ENCODE measurements at places on chromosomes 1 and 21.

- DNase-seq: no peak
Observed at GRCh38 chr1:107871259-107871658, 93.7 kb downstream of the VAV3 start.

DNA sequence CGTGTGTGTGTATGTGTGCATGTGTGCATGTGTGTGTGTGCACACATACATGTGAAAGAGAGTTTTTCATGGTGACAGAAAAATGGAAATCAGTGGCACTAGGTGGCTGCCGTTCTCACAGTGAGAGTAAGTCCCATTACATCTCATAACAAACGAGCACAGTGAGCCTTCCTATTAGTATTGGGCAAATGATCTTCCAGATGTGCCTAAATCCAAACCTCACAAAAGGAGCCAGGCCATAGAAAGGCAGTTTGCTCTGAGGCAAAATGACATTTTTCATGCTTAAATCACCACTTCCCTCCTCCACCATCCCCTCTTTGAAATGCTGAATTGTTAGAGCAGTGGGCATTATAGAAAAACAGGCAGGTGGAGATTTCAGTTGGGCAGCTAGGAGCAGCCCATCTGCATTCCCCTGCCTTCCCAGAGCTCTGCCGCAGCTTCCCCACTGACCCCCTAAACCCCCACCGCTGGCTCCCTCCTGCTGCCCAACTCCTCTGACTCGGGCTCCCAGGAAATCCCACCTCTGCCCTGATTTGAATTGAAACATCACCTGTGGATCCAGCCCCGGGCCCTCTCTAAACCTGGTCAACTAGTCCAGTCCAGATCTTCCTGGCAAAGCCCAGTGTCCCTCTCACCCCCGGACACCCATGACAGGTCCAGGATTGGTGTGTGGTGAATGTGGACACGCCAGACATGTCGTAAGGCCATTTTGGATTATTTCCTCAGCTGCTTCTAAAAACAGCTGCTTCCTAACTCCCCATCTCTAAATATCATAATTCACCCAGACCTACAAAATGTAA is 190.5 kb downstream of the SEC16B start:
- DNase-seq: no peak

DNA sequence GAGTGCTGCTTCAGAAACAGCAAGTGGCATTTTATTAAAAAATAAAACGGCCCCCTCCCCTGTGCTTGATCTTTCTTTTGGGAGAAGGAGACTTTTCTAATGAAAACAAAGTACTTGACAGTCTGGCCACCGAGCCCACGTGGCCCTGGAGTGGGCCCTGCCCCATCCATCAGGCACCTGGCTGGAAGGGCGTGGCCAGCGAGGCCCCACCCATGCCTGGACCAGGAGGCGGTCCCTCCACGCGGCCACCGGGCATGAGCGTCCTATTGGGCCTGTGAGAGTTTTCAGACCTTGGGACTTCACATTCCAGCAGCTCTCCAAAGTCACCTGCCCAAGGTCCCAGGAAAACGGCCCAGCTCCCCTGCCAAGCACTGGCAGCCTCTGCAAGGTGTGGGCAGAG is 144.7 kb downstream of the CASZ1 start:
- no peak for DNase-seq

DNA sequence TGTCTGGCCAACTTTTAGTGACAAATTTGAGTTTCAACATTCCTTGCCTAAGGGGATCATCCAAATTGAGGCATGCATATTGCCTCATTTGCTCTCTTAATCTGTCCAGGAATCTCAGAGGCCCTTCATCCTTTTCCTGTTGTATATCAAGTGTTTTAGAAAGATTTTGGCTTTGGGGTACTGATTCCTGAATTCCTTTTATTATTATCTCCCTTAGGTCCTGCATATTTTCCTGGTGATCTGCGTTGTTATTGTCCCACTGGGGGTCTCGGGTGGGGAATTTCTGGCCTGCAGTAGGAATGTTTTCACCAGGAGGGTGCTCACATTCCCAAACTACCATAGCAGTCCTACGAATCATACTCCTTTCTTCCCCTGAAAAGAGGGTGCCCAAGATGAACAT is 4.4 kb upstream of the AADACL3 start:
- DNase-seq: no peak

- DNase-seq: no peak
Observed at GRCh38 chr1:23611601-23612327, 52.5 kb upstream of the ID3 start.

DNA sequence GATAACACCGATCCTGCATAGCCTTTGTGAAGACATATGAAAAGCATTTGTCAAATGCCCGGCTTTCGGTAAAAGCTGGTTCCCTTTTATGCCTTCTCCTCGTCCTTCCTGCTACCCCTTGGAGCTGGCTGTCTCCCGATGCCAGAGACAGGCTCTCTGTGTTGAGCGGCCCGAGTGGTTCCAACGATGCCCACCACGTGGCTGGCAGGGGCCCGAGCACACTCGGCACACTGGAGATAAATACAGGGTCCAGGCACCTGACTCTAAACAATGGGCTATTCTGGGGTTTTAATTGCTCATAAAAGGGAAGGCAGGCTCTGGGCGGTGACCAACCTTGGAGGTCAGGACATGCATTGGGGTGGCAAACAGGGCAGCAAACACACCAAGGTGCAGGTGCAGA is 207.1 kb downstream of the HIVEP3 start:
- DNase-seq: no peak

DNA sequence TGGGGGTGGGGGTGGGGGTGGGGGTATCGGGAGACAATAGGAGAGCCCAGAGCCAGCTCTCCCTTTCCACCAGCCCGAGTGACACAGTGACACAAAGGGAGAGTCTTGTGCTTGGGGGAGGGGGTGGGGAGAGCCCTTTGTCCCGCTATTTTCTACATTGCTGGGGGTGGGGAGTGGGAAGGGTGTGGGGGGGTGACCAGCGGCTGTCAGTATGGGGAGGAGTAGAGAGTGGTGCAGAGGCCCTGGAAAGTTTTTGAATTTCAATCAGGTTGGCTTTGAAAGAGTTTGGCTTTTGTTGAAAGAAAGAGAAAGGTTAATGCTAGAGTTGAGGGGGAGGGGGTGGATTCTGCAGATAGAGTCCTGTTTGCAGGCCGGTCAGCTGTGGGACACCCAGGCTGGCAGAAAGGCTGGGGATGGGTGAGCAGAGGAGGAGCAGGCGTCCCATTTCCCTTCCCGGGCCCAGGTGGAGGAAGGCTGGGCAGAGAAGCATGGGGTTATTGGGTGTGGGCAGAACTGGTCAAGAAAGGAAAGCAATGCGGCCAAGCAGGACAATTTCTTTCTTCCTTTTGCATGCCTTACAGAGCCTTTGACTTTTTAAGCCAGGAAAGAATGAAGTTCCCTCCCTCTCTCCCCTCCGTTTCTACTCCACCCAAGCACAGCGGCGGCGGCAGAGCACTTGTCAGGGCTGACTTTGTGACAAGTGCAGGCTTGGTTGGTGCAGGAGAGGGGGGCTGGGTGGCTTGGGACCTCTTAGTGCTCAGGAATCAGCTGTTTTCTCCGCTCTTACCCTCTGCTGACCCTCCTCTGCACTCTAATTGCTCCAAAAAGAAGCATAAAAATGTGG is 96.2 kb downstream of the RNF220 start:
- DNase-seq: no peak

GRCh38 chr1:226884116-226884625 is 13.8 kb downstream of the PSEN2 start:
- no peak for DNase-seq

- DNase-seq: no peak
Observed at GRCh38 chr1:198922638-198923430, 284.0 kb downstream of the PTPRC start.

DNA sequence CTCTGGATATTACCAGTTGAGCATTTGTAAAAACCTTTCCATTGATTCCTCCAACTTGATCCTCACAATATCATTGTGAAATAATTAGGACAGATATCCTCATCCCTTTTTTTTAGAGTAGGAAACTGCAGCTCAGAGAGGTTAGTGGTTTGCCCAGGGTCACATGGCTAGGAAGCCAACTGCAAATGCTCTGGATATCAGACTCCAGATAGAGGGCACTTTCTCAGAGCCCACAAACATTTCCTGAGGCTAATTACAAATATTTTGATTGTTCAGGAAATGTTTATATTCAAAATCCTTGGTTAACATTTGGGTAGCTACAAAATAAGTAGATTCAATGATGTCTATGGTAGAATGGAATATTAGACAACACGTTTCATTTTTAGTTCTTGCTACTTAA is 154.8 kb upstream of the DPYD start:
- DNase-seq: no peak

DNA sequence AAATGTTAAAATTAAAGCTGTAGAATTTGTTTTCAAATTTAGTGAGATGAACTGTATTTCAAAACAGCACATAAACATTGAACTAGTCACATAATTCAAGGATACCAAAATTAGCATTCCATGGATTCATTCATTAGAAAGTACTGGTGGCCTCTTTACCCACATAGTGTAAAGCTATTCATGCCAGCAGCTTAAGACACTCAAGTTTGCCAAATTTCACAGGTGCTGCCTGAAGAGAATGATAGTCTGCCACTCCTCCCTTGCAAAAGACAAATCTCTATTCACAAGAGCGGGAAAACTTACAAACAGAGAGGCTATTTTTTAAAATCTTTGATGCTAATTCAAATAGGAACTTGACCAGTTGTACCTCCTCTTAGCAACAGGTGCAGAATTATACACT is 337.0 kb downstream of the BRINP3 start:
- DNase-seq: no peak

- no peak for DNase-seq
Observed at GRCh38 chr1:99603699-99604560, 42.0 kb upstream of the PALMD start.

DNA sequence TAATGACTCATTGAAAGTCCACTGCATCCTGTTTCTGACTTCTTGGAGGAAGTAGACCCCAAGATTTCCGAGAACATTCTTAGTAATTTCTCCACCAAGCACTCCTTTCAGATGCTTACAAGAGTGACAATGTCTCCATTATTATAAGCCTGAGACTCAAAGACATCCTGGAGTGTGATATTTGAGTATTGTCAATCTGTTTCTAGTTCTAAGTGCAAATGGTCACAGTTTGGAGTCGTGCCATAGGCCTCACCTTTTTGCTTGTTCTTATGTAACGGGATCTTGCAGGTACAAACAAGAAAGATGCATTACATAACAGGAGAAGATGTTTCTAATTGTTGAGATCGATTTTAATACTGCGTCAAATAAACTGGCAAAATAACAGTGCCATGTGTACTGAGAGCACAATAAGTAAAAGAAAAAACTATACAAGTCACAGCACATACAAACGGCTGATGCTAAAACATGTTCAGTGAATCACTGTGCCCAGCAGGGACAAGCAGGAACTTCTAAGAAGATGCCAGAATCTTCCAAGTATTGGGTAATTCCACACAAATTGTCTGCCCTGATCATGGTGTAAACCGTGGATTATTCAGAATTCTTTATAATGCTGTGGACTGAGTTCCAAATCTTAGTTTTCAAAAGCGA is 54.1 kb downstream of the CD2 start:
- DNase-seq: no peak

DNA sequence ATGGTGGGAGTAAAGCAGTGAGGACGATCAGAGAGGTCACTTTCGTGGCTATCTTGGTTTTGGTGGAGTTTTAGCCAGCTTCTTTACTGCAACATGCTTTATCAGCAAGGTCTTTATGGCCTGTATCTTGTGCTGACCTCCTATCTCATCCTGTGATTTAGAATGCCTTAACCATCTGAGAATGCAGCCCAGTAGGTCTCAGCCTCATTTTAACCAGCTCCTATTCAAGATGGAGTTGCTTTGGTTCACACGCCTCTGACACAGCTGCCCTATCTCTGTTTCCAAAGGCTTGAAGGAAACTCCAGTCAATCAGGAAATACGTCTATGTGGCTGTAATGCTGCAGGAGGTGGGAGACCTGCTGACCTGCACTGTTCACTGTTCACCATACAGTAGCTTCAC is 146.1 kb upstream of the POGK start:
- no peak for DNase-seq

- DNase-seq: no peak
Observed at GRCh38 chr1:24108334-24109165, 3.4 kb downstream of the MYOM3 start.

DNA sequence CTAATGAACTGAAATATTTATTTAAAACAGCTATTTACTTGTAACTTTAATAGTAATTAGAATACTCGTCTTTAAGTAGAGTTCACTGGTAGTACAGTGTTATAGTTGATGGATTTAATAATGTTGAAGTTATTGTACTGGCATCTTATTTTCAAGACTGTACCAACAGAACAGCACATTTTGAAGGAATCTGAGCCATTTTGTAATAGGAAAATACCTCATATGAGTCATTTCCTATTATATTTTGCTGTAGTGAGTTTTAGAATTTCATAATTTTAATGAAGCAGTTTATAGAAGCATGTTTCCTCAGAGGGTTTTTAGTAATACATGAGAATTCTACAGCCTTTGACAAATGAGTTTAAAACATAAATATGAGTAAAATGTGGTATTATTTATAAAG is 258.3 kb downstream of the OLFM3 start:
- DNase-seq: no peak

- no peak for DNase-seq
Observed at GRCh38 chr1:32967888-32968568, 3.4 kb upstream of the RNF19B start.

- no peak for DNase-seq
Observed at GRCh38 chr1:8472668-8473067, 154.8 kb downstream of the SLC45A1 start.

DNA sequence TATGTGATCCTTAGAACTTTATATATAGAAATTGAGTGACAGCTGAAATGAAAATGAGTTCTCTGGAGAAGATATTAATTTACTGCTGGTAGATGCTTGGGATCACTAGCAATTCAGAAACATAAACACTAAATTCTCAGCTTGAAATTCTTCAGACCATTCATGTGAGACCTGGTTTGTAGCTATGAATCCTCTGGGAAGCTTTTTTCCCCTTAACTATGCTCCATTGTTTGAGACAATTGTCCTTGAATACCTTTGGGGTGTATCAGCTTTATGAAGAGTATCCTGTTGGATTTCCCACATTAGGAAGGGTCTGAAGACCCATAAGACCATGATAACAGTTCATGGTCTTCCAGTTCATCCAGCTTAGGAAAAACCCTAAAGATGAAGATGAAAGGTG is 4.6 kb upstream of the DENND1B start:
- no peak for DNase-seq

DNA sequence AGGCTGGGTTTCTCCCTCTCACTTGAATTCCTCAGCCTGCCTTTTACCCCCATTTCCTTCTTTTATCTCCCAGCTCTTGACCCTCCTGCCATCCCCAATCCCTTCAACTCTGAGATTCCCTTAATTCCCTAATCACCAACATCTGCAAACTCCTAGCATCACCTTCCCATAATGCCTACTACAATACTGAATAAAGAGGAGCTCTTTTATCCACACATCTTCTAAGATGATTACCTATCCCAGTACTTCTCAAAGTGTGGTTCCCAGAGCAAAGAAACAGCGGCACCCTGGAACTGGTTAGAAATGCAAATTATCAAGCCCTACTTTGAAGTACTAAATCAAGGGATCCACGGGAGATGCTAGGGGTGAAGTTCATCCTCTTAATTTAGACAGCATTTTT is 21.2 kb upstream of the UBE2U start:
- DNase-seq: no peak

GRCh38 chr1:50548243-50548642 is 125.0 kb upstream of the DMRTA2 start:
- no peak for DNase-seq

- no peak for DNase-seq
Observed at GRCh38 chr1:218967836-218968235, 205.8 kb upstream of the LYPLAL1 start.

- no peak for DNase-seq
Observed at GRCh38 chr1:114219172-114219868, 65.7 kb upstream of the SYT6 start.
